Activated T-cell treated with anti-CD3 and anti-CD28 coated beads for 4 hours (primary cell): ENCODE measurements at places on chromosomes 6 and 20.

DNA sequence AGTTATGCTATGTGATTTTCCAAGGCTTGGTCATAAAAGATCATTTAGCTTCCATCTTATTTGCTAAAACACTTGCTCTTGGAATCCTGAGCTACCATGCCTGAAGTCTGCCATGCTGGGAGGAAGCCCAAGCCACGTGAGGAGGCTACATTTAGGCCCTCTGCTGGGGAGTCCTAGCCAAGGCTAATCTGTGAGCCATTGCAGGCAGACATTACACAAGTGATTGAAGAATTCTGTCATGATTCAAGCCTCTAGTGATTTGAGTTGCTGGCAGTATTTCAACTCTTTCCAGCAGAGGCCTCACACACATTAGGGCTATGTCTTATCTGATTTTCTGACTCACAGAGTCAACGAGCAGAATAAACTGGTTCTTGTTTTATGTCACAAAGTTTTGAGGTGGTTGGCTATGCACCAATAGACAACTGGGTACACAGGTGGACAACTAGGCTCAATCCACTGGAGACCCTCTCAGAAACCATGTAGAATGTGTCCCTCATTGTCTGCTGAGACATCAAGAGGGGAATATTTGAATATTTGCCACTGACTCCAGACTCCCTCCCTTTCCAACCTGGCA, 227.2 kb upstream of the SULF2 start:
- no peak for DNase-seq

DNA sequence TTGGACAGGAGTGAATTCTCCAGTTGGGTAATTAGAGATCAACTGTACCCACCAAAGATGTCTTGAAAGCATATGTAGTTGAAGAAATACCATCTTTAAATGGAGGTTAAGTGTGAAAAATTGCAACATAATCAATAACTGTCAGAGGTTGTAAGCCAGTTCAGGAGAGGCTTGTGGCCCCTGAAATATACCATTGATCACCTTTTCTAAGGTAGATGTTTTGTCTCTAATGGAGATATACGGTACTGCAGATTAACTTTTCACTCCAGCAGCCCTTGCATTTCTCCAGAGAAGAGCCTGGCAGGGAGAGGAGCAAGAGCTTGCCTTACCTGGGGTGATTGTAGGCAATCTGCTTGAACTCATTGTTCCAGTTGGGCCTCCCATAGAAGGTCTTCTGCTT, 48.8 kb downstream of the NOX3 start:
- no peak for DNase-seq

GRCh38 chr20:44644667-44645131, 6.8 kb downstream of the ADA start:
- DNase-seq, result no peak

DNA sequence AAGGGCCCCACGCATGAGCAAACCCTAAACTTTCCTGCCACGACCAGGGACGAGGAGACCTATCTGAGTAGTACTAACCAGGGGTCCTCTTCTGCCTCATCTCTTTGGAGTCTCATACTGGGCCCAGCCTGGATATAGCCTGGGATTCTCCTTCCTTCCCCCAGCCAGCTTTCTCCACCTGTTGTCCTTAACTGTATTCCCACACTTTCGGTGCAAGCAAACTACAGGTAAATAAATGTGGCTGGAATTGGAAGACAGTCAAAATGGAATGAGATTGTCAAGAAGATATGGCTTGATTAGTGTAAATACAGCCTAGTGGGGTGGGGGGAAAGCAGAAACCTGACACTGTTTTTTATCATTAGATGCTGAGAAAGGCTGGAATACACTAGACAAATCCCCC, 23.5 kb upstream of the LY86 start:
- no peak for DNase-seq

GRCh38 chr20:58405504-58406291, 16.7 kb downstream of the VAPB start:
- DNase-seq, result no peak

DNA sequence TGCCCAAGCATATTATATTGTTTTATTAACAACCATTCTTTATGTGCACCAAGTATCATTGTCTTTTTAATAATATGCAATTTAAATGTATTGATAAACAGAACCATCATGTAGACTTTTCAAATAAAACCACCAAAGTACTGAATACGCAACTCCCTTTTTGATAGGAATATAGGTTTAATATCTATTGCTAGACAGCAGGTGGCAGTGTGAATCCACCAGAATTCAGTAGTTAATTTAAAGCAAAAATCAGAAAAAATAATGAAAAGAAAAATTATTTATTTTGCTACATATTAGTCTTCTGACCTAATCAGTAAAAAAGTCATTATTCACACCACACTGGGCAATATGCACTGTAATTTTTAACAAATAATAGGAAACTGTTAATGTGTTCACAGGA, 143.7 kb downstream of the KLHL32 start:
- no peak for DNase-seq

- DNase-seq, result no peak
Observed at GRCh38 chr6:125095580-125096301, 57.8 kb upstream of the TPD52L1 start.

DNA sequence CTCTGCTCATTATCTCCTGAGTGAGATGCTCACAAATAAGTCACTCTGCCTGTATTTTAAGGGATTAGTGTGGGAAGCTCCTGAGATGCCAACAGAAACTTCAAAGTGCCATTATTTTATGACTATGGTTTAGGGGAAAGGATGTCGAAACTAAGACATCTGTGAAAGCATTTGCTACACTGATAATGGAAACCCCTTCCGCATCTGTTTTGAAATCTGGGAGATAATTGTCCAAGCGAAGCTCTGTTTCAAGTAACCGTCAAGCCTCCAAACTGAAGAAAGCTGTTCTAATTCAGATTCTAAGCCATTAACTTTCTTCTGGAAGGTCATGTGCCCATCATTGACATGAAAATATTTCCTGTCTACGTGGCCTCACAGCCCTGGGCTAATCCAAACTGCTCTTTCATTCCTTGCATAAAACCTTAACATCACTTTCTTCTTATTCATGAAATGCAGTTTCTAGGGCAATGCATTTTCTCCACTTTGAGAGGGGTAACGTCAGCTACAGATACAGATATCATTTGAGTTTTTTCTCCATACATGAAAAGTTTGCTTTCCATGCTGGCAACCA, 932.0 kb downstream of the C6orf118 start:
- no peak for DNase-seq

- DNase-seq, result no peak
Observed at GRCh38 chr6:33616913-33617312, 4.2 kb upstream of the ITPR3 start.

GRCh38 chr6:45327956-45328522, at the start of gene RUNX2:
RUNX2 (plus strand) TSS chr6:45328330; CDS start chr6:45328727, 397 bp downstream.
- no peak for DNase-seq

GRCh38 chr6:34179106-34179720, 33.3 kb upstream of the GRM4 start:
- no peak for DNase-seq

DNA sequence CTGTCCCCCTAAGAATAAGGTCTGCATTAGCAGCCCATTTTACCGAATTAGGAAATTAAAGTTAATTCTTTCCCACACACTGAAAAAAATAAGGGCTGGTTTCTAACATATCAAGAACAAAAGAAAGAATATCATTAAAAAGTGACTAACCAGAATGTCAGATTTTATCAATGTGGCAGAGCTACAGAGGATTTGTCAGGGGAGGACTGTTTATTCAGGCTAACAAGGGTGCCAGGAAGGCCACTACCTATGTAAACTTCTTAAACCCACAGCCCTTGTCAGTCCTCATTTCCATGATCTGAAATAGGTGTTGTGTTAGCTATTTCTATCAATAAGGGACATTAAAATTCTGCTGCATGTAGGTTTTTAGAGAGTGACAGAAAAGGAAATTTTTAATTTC, 76.4 kb downstream of the BACH2 start:
- DNase-seq, result no peak

DNA sequence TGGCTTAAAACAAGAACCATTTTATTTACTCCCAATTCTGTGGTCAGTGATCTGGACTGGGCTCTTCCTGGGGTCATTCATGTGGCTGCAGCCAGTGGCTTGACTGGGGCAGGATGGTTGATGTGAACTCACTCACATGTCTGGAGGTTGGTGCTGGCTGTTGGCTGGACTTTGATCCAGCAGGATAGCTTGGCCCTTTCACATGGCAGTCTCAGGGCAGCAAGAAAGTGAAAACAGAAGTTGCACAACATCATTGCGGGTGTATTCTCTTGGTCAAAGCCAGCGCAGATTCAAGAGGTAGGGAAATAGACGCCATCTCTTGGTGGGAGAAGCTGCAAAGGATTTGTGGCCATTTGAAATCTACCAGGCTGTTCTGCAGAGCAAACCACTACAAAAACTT, 77.2 kb downstream of the MDGA1 start:
- no peak for DNase-seq

- DNase-seq, result no peak
Observed at GRCh38 chr20:25257130-25257529, 9.2 kb downstream of the PYGB start.

- no peak for DNase-seq
Observed at GRCh38 chr20:48025661-48026060, 240.4 kb upstream of the SULF2 start.

DNA sequence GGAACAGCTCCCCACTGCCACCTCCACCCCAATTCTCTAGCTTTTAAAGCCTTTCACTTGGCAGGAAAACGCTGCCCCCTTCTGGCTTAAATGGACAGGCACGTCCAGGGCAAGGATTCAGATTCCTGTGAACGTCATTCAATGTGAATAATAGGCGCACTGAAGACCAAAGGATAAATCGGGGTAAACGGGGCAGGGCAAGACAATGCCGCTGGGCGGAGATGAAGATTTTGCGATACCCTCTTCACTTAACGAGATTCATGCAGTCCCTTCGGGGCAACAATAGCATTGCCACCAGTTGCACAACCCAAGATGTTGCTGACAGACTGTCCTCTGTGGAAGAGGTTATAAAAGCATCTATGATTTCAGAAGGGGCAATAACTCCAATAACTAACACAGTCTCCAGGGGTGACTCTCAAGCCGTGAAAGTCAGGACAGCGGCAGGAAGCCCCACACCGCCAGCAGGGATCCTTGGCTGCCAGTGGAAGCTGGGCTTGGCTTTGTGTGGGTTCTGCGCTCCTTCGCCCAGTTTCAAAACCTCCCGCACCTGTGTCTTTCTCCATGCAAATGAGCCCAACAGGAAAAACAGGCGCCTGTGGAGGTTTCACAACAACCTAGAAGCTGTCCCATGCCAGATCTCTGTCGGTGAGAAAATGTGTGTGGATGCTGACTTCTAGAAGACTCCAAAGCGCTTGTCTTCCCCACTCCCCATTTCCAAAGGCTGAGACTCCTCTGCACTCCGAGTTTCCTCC, 291.8 kb downstream of the BMP7 start:
- DNase-seq, result no peak

DNA sequence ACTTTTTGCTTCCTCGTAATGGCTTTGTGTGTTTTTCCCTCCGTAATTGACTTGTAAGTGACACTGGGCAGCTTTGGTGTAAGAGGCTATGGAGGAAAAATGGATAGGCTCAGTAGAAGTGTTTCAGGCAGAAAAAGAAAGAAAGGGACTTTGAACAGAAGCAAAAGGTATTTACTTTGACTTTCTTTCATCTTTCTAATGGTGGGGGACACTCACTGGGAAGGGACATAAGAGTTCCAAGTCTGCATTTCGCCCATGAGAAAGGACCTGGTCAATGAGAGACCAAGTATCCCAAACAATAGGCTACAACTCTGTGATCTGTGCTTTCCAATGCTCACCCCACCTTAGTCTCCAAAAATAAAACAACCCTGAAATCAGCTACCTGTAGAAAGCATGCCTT, 41.6 kb downstream of the NOX3 start:
- DNase-seq, result no peak

DNA sequence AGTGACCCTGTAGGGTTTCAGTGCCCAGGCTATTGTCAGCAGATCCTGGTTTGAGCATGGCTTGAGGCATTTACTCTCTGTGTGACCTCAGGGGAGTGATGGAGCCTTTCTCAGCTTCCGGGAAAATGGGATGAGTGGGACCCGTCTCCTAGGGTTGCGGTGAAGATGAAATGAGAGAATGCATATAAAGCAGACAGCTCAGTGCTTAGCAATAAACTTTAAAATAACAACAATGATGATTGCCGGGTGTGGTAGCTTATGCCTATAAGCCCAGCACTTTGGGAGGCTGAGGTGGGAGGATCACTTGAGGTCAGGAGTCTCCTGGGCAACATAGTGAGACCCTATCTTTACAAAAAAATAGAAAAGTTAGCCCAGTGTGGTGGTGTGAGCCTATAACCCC, 106.0 kb upstream of the MTHFD1L start:
- DNase-seq, result no peak

- DNase-seq, result no peak
Observed at GRCh38 chr20:37538003-37538402, 10.3 kb upstream of the BLCAP start.

DNA sequence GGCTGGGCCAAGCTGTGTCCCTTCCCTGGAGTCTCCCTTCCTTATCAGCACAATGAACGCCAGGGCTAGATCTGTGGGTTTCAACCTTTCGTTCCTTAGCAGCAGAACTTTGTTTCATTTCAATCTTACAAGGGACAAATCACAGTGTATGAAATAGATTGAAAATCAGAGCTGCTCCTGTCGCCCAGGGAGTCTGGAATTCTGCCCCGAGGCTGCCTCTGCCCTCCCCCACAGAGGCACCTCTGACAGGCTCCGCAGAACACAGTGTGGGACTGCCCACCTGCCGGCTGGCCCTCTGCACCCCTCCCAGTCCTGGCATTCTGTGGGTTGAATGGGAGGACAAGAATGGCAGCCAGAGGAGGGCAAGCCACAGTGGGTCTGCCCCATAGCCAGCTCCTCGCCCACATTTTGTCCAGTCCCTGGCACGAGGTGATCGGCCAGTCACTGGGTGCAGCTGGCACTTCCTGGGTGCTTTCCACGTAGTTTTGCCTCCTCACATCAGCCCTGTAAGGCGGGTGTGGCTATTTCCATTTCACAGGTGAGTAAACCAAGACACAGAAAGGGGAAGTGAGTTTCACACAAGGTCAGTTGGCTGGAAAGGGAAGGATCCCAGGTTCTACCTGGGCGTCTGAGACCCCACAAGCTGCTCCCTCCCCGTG, 26.1 kb downstream of the MANBAL start:
- no peak for DNase-seq

DNA sequence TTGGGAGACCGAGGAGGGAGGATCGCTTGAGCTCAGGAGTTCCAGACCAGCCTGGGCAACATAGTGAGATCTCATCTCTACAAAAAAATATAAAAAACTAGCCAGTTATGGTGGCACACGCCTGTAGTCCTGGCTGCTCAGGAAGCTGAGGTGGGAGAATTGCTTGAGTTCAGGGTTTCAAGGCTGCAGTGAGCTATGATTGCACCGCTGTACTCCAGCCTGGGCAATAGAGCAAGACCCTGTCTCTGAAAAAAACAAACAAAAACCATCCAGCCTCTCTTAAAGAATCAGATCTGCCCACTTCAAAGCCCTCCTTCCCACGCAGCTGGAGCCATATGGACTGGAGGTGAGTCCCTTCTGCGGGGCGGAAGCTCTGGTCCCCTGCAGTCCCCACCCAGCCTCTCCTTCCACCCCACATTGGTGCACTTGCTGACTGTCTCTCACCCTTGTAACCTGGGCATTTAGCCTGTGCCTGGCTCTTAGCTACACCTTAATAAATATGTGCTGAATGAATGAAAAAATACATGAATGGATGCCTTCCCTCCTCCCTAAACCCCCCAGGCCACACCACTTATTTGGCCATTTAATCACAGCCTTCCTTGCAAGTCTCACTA, 7.2 kb upstream of the PARD6B start:
- no peak for DNase-seq

GRCh38 chr20:33176101-33176500, 8.1 kb downstream of the BPIFA2 start:
- no peak for DNase-seq
